ENCODE measurements at places on chromosomes 13 and 19. TPM values are rescaled to one million over a fixed set of nuclear protein-coding genes. Genes with fewer than 3 reads are reported as not detected.

The PRODH2 gene
- total RNA-seq, result not detected

The NOVA2 gene
- total RNA-seq, result not detected

The PTGIR gene
- total RNA-seq, result 0.05 TPM

The TEX101 gene
- total RNA-seq, result not detected

The CYP4F12 gene
- 0.49 TPM for total RNA-seq

The SYNGR4 gene
- not detected for total RNA-seq

The KLK3 gene
- total RNA-seq, result not detected

The LHB gene
- total RNA-seq, result not detected

The IRS2 gene
- 9.6 TPM for total RNA-seq

The LILRA1 gene
- not detected for total RNA-seq

The ZNF91 gene
- total RNA-seq, result 7.7 TPM

The ATP7B gene
- total RNA-seq, result 4.5 TPM

The UPF3A gene
- 19.3 TPM for total RNA-seq

The ZNF730 gene
- 1.4 TPM for total RNA-seq

The CBLC gene
- total RNA-seq, result 86.0 TPM

The BRD4 gene
- total RNA-seq, result 13.4 TPM

The GPATCH1 gene
- total RNA-seq, result 4.1 TPM

The MAST1 gene
- total RNA-seq, result 0.23 TPM

The GPC6 gene
- total RNA-seq, result 4.1 TPM

The CEACAM6 gene
- total RNA-seq, result 35.1 TPM

The KLK4 gene
- total RNA-seq, result not detected

The PRR19 gene
- total RNA-seq, result 0.33 TPM

The PEG3 gene
- 0.56 TPM for total RNA-seq

The ZNF433 gene
- total RNA-seq, result 5.3 TPM

The CHMP2A gene
- 155 TPM for total RNA-seq
